ENCODE measurements at places on chromosomes 3 and 15.

DNA sequence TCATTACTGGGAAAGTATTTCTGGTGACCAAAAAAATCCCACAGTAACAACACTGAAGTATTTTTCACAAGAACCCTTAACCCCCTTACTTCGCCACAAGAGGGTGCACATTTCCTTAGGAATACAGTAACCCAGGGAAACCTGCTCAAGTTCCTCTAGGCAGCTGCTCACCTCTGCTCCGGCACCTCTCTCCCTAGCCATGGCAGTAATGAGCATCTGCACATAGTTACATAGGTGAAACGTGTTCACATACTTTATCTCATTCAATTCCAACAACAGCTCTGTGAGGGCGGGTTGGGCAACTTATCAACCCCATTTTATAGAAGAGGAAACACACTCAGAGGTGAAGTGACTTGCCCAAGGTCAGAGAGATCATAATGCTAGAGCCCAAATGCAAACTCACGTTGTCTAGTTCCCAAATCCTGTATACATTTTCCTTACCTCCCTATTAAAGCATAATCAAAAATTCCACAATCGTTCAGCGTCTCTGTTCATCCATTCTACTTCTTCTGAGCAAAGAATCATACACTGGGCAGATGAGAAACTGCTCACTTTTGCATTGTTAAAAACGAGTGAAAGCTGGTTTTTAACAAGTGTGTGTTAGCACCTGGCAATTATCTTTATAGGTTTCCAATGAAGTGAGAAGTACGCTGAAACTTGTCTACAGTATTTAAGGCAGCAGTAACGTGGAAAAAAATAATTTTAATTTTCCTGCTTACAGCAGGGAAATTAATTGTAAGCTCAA, 90.7 kb downstream of the IGF2BP2 start:
- no peak for DNase-seq

GRCh38 chr3:129605922-129606635, 397 bp downstream of the PLXND1 start:
- no peak for DNase-seq

DNA sequence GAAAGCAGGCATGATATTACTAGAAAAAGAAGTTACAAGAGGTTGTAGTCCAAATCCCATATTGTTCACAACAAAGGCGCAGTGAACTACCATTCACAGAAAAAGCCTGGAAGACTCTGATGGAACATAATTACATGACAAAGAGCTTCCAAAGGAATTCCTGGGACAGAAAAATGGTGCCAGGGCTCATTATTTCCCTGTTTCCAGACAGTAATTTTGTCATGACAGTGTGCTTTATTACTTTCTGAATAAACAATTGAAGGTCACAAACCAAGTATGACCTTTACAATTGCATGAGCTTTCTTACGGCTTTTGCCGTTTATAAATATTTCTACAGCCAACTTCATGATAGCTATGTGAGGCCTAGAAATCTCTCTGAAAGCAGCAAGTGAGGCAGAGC, 61.0 kb downstream of the CYFIP1 start:
- no peak for DNase-seq

DNA sequence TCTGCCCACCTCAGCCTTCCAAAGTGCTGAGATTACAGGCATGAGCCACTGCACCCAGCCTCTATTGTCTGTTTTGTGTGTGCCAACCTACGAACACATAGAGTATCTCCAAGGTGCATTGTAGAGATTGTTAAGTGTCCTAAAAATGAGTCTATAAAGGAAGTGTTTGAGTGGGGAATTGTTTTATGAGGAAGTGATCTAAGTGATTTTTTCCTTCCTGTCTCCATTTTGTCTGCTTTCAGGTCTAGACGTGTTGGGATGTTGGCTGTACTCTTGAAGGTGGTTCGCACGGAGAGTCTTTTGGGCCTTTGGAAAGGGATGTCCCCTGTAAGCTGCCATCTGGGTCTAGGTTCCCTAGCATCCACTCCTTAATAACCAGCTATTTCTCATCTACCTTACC, 7.0 kb downstream of the SLC25A38 start:
- no peak for DNase-seq

GRCh38 chr15:61796056-61796455, 264.2 kb downstream of the VPS13C start:
- no peak for DNase-seq

GRCh38 chr3:161551697-161552096, 55.1 kb downstream of the OTOL1 start:
- DNase-seq, result no peak

DNA sequence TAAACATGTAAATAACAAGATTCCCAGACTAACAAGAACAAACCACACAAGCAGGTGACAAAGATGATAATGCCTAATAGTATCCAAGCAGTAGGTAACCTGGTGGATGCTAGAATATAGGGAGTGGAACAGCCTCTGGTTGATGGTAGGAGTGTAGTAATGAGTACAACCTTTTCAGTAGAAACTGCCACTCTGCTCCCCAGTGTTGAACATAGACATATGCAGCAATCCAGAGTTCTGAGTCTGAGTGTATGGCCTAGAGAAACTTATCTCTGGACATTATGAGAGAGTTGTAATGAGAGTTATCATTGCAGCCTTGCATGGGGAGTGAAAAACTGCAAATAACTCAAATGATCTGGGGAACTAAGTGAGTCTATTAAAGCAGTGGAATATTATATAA, 76.1 kb upstream of the ACAD9 start:
- no peak for DNase-seq

GRCh38 chr3:126102530-126102951, 18.6 kb upstream of the SLC41A3 start:
- no peak for DNase-seq

GRCh38 chr3:112126511-112126911, 6.5 kb downstream of the GCSAM start:
- DNase-seq, result no peak

DNA sequence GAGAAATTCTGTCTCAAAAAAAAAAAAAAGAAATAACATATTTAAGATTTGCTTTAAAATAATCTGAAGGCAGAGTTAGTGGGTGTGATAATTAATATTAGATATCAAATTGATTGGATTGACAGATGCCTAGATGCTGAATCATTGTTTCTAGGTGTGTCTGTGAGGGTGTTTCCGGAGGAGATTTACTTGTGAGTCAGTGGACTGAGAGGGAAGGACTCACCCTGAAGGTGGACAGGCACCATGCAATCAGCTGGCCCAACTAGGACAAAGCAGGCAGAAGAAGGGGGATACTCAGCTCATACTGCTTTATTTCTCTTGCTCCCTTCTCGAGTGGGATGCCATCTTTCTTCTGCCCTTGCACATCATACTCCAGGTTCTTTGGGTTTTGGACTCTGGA, 16.7 kb upstream of the RPL24 start:
- DNase-seq, result no peak

DNA sequence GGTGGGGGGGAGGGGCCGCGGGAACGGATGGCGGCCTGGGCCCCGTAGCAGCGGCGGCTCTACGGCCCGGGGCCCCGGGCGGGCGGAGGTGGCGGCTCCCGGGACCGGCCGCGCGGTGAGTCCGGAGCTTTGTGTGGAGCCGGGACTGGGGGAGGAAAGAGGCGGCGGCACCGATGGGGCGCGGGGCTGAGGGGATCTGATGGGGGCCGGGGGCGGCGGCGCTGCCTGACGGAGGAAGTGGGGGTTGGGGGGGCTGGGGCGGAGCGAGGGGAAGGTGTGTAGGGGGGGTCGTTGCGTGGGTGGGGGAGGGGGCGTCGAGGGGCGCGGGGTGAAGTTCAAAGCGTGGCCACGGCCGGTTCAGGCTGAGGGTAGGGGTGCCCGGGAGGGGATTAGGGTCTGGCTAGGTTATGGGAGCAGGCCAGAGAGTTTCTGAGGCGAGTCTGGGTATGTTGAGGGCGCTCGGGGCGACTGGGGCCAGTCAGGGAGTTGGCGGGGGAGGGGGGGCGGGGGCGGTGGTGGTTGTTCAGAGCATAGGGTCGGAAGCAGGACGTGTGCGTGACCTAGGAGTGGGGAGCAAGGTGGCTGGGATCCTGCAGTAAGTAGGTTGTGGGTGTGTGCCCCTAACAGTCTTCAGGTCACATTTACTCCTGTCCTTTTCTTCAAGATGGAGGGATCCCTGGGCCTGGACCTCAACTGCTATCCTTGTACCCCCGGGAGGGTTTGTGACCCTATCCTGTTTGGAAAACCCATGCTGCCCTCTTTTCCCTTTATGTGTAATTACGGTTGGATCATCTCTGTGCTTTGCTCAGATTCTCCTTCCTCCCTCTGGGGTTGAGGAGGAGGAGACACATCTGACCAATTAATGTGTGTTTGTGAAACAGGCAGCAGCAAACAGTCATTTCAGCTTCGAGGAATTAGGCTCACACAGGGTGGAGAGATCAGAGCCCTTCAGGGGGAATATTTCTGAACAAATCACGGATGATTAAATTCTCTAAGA, 644 bp downstream of the ZNF609 start:
- DNase-seq, result peak; percentile 56

DNA sequence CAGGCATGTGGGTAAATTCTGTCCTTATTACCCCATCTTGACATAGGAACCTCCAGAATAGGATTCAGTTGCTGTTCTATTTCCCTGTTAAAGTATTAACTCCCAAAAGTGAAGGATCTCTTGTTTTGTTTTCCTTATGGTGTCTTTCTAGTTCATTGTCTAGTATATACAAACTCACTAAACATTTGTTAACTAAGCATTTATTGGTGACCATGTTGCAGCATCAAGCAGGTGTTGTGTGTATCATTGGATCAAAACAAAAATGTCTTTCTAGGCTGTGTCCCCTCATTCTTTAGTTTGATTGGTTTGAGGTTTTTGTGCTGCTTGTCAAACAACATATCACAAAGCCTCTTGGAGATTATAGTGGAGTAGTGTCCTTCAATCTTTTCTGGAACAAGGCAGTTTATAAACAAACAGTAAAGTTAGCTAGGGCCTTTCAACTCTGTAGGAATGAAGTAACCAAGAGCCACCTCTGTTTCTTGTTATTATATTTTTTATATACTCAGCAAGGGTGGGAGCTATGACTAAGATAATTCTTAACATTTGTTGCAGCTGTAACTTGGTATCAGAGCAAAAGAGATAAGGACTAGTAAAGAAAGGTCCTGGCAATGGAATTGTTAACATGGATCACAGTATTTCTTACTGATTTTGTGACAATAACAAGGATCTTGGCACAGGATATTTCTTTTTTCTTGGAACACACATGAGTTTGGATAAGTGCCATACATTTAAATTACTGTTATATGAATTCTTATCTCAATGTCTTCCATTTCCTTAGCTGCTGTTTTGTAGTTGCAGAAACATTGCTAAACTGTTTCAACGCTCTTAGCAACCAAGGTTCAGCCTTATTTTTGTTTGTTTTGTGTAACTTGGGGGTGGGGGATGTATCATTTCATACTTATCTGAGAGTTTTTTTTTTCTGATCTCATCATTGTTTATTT, 49.3 kb downstream of the TMOD3 start:
- DNase-seq, result no peak

GRCh38 chr3:72591522-72592421, 256.5 kb downstream of the SHQ1 start:
- no peak for DNase-seq

- no peak for DNase-seq
Measured at GRCh38 chr3:22496641-22497040, 706.5 kb upstream of the UBE2E2 start.

All from stimulated activated naive CD4-positive, alpha-beta T cell (primary cell).